ENCODE measurements at places on chromosomes 13 and 19.

DNA sequence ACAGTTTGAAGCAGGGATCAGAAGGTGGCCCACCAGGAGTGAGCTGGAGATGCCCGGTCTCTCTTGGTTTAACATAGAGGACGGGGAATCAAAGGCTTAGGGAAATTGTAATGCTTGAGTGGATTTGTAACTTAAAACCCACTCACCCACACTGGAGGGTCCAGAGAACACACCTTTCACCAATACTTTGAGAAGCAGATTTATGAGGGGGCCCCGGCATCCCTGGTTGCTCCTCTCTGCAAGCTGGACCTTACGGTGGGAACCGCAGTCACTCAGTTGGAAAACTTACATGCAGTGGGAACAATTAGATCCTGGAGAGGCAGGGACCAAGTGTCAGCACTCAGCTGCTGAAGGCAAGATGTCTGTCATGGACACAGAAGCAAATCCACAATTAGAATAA is 20.5 kb downstream of the PPP5C start:
- DNase-seq = no peak

DNA sequence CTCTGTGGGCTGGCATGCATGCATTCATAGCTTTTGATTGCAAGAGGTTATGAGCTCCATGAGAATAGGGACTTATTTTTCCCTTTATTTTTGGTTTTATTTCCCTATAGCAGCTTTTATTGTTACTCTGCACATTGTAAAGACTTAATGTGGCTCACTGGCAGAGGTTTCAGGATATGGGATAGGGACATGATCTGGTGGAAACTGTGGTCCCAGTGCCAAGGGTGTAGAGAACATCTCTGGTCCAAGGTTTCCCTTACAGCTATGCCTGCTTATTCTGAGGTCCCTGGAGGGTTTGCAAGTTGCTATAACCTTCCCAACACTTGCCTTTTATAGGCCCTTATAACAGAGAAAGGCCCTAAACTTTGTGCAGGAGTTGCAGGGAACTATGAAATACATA is 33.6 kb downstream of the LMO7 start:
- DNase-seq = no peak

GRCh38 chr19:18385675-18386542 is at the start of gene GDF15:
GDF15 (plus strand) TSS chr19:18386158; CDS start chr19:18386190, 32 bp downstream.
- no peak for DNase-seq

DNA sequence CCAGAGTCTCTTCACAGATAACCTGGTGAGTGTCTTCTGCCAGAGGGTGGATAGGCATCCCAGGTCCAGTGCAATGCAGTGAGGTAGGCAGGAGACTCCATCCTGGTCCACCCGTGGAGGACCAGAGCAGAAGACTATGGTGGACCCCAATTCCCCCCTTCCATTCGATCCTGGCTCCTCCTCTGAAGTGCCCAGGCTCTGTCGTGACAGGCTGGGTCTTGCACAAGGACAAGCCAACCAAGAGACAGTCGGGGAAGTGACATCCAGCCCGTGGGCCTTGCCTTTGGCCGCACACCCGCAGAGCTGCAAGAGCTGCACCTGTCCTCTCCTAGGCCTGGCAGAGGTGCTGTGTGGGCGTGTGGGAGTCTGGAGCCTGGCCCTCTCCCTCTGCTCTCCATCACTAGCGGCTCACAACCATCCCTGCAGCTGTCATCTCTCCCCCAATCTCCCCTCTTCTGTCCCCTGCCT is 3.1 kb downstream of the ZNF784 start:
- DNase-seq = no peak

GRCh38 chr19:17393002-17393401 is 994 bp downstream of the CCDC194 start:
- no peak for DNase-seq

GRCh38 chr19:1079566-1080111 is 12.7 kb downstream of the ARHGAP45 start:
- DNase-seq = peak; percentile 68

Data from stimulated activated CD4-positive, alpha-beta T cell treated with anti-CD3 and anti-CD28 coated beads, Interleukin-1b, Interleukin-23, amount 100 ng/mL, for 4 hours (primary cell).